ENCODE measurements at places on chromosomes 1 and 21.

DNA sequence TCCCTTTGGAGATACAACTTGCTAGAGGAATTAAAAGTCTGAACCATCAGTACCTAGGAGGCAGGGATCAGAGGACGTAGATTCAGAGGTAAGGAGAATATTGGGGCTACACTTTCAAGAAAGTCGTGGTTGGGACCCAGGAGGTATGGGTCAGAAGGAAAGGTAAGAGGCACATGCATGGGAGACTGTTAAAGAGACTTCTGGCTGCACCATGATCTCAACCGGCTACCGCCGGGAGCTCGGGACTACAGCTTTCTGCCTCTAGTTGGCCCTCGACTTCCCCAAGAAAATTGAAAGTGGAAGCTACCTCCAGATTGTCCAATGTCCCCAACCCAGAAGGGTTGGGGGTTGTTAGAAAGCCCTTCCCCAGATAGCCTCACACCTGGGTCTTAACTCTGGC is 355.7 kb upstream of the TMPRSS15 start:
- no peak for DNase-seq

DNA sequence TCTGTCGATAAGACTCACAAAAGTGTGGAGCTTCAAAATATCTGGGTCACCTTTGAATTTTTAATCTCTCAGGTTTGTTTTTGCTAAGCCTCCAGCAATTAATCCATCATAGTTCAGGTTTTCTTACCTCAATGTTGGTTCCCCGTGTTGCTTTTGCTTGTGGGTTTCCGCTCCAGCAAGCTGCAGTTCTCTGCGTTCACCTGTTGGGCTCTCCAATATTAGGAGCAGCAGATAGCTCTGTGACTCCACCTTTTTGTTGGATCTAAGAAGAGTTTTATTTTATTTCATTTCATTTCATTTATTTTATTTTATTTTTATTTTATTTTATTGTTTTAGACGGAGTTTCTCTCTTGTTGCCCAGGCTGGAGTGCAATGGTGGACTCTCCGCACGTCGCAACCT is 335.5 kb downstream of the COL11A1 start:
- DNase-seq = no peak

DNA sequence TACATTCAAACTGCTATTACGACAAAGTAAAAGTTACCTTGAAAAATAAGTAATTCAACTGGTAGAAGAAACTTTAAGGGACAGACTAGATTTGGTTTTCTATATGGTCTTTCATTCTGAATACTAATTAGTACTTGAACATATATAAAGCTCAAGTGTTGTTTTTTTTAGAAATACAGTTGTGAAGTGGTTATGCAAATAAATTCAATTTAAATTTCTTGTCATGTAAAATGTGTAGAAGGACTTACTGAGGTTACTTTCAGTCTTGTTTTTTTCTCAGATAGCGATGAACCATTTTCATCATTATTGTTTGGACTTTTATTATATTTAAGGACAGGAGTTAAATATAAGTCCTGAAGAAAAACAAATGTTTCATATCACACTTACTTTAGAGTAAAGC is 24.4 kb downstream of the HS2ST1 start:
- DNase-seq = no peak

- DNase-seq = no peak
Measured at GRCh38 chr1:55117941-55118340, 78.6 kb downstream of the PCSK9 start.

GRCh38 chr1:223258751-223259198 is 105.2 kb downstream of the SUSD4 start:
- DNase-seq = peak; percentile 73

DNA sequence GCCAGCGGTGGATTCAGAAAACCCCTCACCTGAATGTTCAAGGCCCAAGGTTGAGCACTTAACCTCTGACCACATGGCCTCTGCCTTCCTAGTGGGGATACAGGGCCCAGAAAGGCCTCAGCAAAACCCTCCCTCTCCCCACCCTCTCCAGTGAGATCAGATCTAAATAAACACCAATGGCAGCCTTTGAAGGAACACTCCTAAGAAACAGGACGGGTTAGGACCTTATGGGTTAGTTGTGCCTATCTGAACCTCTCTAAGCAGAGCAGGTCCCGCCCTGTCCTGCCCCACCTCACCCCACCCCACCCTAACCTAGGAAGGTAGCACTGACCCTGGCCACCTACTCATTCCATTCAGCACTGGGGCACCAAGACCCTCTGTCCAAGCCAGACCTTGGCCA is 7.9 kb upstream of the GRHL3 start:
- no peak for DNase-seq

DNA sequence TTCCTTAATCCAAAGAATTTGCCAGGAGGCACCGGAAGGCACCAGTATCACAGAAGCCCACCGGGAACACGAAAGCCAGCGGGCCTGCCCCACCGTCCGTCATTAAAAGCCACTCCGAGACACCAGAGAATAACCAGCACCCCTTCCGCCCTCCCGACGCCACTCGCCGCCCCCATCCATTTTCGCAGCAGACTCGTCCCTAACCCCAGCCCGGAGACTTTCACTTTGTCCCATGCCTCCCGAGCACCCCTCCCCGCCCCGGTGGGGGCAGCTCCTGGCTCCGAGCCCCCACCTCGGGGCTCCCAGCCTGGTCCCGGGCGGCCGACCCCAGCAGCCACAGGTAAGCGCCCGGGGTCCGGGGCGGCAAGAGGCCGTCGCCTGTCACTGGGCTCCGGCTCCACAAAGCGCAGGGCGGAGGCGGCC is 105.4 kb downstream of the SLC45A1 start:
- DNase-seq = peak; percentile 42

GRCh38 chr1:57721001-57721400 is 297.1 kb upstream of the DAB1 start:
- no peak for DNase-seq

DNA sequence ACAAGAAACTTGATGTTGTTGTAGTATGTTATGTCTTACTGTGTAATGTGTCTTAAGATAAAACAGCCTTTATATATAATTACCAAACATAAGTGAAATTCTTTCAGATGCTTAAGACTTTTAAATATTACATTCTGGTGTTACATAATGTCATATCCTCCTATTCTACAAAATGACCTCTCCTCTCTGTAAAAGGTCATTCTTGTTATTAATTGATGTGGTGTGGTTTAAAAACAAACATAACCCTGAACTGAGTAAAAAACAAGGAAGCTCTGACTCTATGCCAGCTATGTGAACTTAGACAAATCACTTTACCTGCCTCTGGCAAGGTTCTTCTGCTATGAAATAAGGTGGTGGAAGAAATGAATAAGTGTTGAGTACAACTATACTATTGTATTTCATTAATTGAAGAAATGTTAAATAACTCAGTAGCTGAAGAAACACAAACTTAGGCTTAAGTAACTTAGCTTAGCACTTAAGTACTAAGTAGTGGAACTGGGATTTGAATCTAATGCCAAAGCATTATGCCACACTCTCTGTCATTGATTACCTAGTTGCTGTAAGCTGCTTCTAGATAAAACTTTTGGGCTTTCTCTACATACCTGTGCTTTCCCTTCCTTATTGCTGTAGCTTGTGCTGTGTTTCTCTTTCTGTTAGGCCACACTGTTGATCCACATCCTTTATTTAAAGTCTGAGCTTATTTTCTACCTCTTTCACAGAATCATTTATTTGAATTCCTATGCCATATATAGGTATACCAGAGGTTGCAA is 859 bp upstream of the ANGPTL1 start:
- DNase-seq = no peak

- no peak for DNase-seq
Measured at GRCh38 chr1:12383001-12383400, 153.2 kb downstream of the VPS13D start.

DNA sequence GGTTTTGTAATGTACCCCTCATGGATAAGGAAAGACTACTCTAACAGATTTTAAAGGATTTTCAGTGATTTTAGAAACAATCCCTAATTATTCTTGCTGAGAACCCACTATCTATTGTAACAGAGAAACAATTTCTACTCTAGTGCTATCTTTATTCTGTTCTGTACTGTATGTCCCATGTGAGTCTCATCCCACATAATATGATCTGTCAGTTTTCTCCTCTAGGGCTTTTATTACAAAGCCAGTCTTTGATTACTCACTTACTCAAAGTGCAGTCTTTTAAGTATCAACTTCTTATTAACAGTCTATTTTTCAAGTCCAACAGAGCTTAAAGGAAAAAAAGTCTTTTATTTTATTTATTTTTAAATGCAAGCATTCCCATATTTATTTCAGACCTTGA is 54.8 kb downstream of the CTH start:
- no peak for DNase-seq

DNA sequence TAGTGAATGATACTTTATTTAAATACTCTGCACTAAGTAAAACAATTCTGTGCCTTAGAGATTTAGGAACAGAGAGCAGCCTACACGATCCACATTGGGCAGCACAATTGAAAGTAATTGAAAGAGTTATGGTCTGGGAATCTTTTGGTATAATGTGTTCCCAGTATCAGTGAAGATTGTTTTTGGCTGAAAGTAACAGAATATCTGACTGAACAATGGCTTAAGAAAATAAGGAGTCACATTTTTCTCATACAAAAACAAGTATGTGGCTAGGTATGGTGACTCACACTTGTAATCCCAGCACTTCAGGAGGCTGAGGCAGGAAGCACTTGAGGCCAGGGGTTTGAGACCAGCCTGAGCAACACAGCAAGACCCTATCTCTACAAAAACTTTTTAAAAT is 306.2 kb downstream of the NFIA start:
- DNase-seq = no peak

GRCh38 chr21:30349572-30349971 is 1.2 kb upstream of the KRTAP23-1 start:
- peak; percentile 8 for DNase-seq

GRCh38 chr1:235088907-235089306 is 39.7 kb downstream of the TOMM20 start:
- DNase-seq = no peak

- DNase-seq = no peak
Measured at GRCh38 chr1:211596418-211597181, 17.6 kb upstream of the SLC30A1 start.

DNA sequence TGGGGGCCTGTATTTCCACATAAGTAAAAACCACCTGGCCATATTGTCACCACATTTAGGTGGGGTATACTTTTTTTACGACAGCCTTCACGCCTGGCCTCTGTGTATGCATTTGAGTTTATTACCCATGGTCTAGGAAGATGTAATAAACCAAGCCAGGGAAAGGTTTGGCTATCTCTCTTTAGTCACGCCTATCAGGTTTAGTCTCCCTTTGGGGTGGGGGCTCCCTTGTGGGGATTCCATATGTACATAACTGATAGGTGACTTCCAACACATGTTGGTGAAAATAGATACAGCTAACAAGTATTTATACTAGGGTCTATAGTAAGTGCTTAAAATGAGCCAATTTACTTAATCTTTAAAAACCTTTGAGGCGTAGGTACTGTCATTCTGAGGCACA is 4.2 kb downstream of the YBX1 start:
- no peak for DNase-seq

DNA sequence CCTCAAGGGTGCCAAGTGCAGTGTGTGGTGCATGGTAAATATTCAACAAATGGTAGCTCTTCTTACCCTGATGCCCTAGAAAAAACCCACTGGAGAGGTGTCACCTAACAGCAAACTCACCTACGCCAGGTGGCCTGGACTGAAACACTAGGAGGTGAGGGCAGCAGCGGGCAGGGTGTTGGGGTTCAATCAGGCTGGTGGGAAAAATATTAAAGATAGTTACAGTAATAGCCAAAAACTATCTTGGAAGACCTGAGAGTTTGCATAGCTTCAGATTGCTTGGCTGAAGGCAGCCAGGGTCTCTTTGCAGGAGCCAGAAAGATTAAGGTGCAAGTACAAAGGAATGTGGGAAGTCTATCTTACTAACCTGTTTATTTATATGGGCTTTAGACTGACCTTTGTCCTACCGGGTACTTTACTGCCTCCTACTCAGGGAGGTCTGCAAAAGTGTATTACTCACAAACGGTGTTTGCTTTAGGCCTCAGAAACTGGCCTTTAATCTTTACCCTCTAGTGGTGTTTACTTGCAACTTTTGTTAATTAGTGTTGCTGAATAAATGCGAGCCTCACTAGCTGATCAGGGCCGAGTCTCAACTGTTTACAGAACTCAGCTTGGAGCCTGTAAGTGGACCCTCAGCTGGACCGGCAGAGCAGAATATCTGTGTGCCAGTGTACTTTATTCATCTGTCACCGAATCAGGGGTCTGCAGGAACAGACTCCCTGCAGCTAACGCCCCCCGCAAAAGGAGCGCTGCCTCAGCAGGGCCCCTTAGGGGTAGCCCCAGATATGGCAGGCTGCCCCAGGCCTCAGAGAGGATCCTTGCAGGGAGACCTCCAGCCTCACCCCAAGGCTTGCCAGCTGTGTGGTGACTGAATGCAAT is 63.9 kb downstream of the SYF2 start:
- no peak for DNase-seq

- peak; percentile 80 for DNase-seq
Measured at GRCh38 chr1:112706505-112707220, at the start of gene RHOC. Gene RHOC (minus strand): TSS chr1:112707127. CDS start chr1:112703799, 3,328 bp downstream.

- peak; percentile 41 for DNase-seq
Measured at GRCh38 chr1:232538224-232538942, 91.5 kb downstream of the SIPA1L2 start.

DNA sequence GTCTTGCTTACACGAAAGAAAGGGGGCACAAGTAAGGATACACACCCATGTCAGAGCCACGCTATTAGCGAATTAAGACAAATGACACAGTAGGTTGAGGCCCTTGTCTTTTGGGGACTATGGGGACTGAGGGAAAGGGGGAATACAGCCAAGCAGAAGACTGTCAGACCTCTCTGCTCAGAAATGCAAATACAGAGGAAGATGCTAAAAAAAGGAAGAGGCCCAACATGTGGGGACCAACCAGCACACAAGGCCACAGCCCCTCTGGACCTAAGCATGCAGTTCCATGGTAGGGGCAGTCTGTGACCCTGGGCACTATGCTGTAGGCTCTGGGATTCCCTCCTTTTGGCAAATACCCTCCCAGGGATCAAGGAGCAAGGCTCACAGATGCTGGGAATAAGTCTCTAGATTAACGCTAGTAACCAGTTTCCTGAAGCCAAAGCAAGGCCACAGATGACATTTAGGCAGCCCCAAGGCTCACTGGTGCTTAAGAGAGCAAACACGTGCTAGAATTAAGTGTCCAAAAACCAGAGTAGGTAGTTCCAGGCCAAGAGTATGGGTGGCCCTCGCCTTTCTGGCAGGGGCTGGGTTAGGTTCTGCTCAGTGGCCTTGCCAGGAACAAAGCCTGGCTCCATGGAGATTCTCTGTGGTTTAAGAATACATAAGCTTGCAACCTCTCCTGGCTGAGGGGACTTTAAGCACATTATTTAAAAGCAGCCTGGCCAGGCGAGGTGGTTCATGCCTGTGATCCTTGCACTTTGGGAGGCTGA is 38.2 kb downstream of the RABIF start:
- no peak for DNase-seq

- DNase-seq = no peak
Measured at GRCh38 chr1:208206092-208206698, 38.0 kb downstream of the PLXNA2 start.

DNA sequence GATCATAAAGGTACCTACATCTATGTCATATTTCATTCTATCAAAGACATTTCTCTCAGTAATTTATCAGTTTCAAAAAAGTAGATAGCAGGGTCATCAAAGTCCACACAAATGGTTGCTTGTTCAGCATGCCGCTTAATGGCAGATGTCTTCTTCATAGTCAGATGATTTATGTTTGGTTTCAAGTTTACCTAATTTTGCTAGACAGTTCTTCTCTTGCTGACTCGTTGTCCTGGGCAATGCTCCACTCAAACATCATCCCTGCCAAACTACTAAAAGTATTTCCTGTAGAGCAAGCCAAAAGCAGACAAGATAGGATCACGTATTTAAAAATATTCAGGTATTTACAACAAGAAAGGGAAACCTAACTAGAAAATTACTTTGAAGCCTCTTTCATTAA is 13.6 kb downstream of the NUP210L start:
- no peak for DNase-seq

- DNase-seq = no peak
Measured at GRCh38 chr1:96355961-96356360, 365.6 kb upstream of the PTBP2 start.
